ENCODE measurements at places on chromosomes 11 and 22. TPM values are rescaled to one million over a fixed set of nuclear protein-coding genes. Genes with fewer than 3 reads are reported as not detected.

BIK gene
- total RNA-seq = not detected

DNA sequence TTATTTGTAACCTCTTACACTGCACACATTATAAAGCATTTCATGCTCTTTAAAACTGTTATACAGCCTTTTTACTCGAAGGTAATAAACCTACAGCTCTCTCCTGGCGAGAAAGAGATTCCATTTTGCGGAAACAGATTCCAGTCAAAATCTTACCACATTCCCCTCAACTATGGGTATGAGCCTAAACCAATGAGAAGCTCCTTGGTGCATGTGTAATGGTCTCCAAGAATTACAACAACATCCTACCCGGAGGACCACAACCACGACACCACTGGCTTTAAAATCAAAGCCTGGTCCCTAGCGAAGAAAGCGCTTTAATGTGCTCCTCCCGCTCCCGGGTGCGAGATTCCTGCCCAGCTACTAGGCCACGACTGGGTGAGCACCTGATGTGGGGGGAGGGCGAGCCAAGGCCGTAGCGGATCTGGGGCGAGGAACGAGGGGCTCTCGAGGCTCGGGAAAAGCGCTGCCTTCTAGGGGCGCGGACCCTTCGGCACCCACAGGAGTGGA lies 821 bp downstream of the CELF1 start:
- no peak for DNase-seq
- H3K4me3 ChIP-seq = peak overlapping the region; percentile 85
- peaks cover 25% of the 10 kb centered on the region for H3K4me1 ChIP-seq
- H3K27ac ChIP-seq = peak overlapping the region; percentile 89

GRCh38 chr11:76235233-76236091 lies 29.2 kb upstream of the WNT11 start:
- H3K4me1 ChIP-seq = peaks cover 4% of the 10 kb centered on the region
- DNase-seq = peak; percentile 66
- peak overlapping the region; percentile 98 for H3K4me3 ChIP-seq
- H3K27me3 ChIP-seq = no peaks in the 10 kb centered on the region
- no peaks in the 10 kb centered on the region for H3K36me3 ChIP-seq
- H3K27ac ChIP-seq = peak overlapping the region; percentile 84

MMP11 gene
- 10.2 TPM for total RNA-seq

SLC5A12 gene
- 0.68 TPM for total RNA-seq

GRCh38 chr11:115980337-115981103 lies 476.3 kb upstream of the CADM1 start:
- DNase-seq = no peak
- no peak overlapping the region for H3K4me3 ChIP-seq
- no peak overlapping the region for H3K27ac ChIP-seq
- no peaks in the 10 kb centered on the region for H3K4me1 ChIP-seq
- no peaks in the 10 kb centered on the region for H3K36me3 ChIP-seq
- no peaks in the 10 kb centered on the region for H3K27me3 ChIP-seq

- DNase-seq = no peak
- H3K36me3 ChIP-seq = no peaks in the 10 kb centered on the region
- H3K27ac ChIP-seq = no peak overlapping the region
- no peaks in the 10 kb centered on the region for H3K27me3 ChIP-seq
These were observed 772 bp downstream of the GRAP2 start for GRCh38 chr22:39901565-39902146.
